ENCODE measurements at places on chromosomes 3 and 15. TPM values are rescaled to one million over a fixed set of nuclear protein-coding genes. Genes with fewer than 3 reads are reported as not detected.

GRCh38 chr15:84961114-84961452 is 20.6 kb upstream of the PDE8A start:
- no peak for DNase-seq

Gene TMEM44
- 8.6 TPM for total RNA-seq

DNA sequence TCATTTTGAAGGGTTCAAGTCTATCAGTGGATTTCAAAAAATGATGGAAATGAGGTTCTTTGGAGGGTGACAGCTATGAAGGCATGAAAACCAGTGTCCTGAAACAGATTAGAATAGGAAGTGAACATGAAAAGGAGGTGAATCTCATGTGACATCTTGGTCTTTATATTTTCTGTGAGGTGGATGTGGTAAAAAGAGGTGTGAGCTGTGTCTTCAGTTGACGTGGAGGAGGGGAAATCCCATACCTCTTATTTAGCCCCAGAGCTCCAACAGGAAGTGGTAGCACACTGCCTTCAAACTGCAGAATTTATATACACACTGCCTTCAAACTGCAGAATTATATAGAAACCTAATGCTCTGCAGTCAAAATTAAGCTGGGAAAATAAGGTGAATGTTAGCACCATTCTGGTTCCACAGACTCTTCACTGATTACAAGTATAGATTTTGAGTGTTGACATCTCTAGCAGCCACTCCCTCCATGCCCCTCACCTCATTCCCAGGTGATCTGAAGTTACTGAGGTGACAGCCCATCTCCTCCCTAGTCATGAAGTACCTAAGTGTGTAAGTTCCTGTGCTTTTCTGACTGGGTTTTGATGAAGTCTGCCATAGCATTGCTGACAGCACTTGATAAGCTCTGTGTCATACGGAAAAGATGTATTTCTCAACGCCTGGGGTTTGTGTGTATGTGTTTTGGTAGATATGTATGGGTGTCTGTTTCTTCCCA is 2.7 kb downstream of the RAB8B start:
- DNase-seq, result no peak

Gene CPN2
- total RNA-seq, result not detected

DNA sequence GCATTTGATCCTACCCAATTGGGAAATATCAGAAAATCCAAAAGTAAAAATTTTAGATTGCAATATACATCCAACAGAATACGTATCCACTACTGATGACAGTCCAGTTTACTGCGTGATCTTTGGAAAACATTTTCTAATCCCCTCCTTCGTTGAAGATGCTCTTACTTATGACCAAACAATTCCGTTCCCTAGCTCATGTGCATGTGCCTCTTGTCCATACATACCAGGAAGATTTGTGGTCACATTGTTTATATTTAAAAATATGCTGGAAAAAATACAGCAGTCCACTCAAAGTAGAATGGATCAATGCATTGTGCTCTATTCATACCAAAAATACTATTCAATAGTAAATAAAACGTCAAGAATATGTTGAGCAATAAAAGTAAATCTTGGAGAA is 135.3 kb downstream of the CHL1 start:
- DNase-seq, result no peak

Gene ABHD10
- total RNA-seq, result 40.8 TPM

Gene HACD3
- 138 TPM for total RNA-seq

DNA sequence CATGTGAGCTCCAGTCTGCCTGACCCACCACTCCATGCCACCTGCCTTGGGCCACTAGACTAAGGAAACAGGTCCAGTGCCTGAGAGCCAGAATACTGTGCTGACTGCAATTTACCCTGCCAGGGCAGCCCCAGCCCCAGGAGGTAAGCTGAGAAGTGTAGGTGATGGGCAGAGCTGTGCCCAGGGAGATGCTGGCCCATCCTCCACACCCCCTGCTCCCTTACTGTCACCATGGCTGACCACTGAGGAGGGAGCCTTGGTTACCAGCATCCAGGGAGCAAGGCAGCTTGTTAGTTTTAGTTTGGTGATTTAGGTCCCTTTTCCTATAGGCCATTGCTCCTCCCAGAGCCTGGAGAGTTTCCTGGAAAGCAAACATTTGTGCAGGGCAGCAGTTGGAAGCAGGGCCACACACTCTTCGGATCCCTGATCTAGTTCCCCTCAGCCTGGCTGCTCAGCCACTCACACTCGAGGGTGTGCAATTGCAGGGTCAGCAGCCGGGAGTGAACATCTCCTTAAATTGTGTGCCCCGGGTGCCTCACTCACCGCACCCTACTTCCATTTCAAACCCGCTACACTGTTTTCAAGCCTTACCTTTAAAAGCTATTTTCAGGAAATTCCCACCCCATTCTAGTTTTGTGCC is 2.0 kb downstream of the GALNT15 start:
- DNase-seq, result no peak

- no peak for DNase-seq
These were observed 163.8 kb upstream of the CDIN1 start for GRCh38 chr15:36415643-36416042.

DNA sequence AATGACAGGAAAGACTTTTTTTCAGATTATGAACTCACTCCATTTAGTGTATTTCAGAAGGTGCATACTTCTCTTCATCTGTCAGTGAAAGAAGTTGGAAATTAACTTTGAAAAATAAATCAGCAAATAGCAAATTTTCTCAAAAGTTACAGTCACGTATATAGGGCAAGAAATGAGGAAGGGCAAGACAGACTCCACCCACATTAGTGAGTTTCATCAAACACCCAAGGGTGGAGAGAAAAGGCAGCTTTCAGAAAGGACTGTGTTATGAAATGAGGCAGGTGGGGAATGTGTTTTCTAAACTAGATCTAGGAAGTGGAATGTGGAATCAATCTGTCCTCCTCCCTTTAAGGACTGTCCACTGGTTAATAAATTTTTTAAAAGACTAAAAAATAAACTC is 2.9 kb downstream of the SLC22A13 start:
- no peak for DNase-seq
